ENCODE measurements at places on chromosomes 11 and 22. TPM values are rescaled to one million over a fixed set of nuclear protein-coding genes. Genes with fewer than 3 reads are reported as not detected.

DNA sequence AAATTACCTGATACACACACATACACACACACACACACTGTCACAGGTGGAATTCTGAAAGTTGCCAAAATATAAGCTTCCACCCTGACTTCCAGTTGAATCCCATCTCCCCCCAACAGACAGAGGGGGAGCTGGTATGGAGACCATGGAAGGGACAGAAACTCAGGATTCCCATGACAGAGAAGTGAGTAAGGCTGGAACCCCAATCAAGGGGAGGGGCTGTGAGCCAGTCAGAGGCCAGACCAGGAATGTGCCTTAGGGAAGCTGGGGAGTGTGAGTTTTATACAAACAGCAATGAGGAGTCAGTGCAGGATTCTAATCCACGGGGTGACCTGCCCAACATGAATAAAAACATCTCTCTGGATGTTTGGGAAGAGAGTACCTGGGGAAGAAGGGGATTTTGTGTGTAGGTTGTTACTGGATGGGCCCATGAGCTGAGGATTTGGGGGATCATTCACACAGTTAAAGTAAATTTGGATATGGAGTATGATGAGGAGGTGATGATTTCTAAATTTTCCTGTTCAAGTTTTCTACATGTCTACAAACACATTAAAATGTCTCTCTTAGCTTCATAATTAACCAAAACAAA lies 38.7 kb upstream of the TOP3B start:
- H3K27ac ChIP-seq, result no peak overlapping the region
- peaks cover 10% of the 10 kb centered on the region for H3K27me3 ChIP-seq
- no peaks in the 10 kb centered on the region for H3K36me3 ChIP-seq
- H3K4me3 ChIP-seq, result no peak overlapping the region

GRCh38 chr11:24762076-24762475 lies 265.2 kb downstream of the LUZP2 start:
- no peaks in the 10 kb centered on the region for H3K27me3 ChIP-seq
- no peaks in the 10 kb centered on the region for H3K36me3 ChIP-seq
- no peaks in the 10 kb centered on the region for H3K4me1 ChIP-seq
- no peak overlapping the region for H3K27ac ChIP-seq
- no peak overlapping the region for H3K4me3 ChIP-seq
- DNase-seq, result no peak

DNA sequence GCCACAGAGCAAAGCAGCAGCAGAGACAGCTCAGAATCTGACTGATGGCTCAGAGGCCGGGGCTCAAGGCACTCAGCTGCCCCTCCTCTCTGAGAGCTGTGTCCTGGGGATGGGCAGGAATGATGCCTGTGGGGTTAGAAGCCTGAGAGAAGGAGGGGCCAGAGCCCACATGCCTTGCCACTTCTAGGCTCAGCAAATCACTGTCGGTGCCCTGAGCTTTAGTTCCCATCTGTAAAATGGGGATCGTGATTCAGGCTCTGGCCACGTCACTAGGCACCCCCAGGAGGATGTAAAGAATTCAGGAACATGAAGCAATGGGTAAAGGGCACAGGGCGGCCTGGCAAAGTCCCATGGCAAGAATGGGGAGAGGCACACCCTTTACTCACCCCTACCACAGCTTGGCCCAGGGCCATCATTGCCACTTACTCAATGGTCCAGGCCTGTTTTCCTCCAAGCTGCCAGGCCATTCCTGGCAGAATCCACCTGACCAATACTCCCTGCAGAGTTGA lies 3.4 kb upstream of the CDC42EP2 start:
- H3K27me3 ChIP-seq, result no peaks in the 10 kb centered on the region
- no peak for DNase-seq
- H3K27ac ChIP-seq, result no peak overlapping the region
- peaks cover 6% of the 10 kb centered on the region for H3K4me1 ChIP-seq

DNA sequence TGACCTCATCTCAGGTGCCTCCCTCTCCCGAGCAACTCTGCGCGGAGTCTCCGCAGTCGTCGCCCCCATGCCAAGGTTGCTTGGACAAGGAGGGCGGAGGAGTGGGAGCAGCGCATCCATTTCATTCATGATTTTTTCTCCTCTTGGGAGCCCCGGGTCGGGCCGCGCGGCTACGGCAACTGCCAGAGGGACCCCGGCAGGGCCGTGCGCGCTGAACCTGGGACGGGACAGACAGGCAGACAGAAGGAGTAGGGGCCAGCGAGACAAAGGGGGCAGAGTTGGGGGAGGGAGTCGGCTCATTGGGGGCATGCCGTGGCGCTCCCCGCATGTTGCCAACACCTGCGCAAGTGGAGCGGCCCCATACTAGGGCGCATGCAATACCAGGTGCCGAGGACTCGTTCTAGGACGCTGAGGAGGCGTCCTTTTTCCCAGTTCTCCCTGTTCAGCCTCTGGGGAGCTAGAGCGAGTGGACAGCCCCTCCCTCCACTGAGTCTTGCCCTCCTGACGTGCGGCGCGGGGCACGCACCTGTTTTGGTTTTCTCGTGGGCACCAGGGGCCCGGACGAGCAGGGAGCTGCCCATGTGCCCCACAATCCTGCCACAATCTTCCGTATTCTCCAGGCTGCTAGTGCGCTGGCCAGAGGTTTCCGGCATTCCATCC lies 501 bp upstream of the PTPN5 start:
- no peak for DNase-seq
- H3K4me1 ChIP-seq, result no peaks in the 10 kb centered on the region
- H3K36me3 ChIP-seq, result no peaks in the 10 kb centered on the region
- H3K4me3 ChIP-seq, result no peak overlapping the region
- H3K27me3 ChIP-seq, result peaks cover 38% of the 10 kb centered on the region

DNA sequence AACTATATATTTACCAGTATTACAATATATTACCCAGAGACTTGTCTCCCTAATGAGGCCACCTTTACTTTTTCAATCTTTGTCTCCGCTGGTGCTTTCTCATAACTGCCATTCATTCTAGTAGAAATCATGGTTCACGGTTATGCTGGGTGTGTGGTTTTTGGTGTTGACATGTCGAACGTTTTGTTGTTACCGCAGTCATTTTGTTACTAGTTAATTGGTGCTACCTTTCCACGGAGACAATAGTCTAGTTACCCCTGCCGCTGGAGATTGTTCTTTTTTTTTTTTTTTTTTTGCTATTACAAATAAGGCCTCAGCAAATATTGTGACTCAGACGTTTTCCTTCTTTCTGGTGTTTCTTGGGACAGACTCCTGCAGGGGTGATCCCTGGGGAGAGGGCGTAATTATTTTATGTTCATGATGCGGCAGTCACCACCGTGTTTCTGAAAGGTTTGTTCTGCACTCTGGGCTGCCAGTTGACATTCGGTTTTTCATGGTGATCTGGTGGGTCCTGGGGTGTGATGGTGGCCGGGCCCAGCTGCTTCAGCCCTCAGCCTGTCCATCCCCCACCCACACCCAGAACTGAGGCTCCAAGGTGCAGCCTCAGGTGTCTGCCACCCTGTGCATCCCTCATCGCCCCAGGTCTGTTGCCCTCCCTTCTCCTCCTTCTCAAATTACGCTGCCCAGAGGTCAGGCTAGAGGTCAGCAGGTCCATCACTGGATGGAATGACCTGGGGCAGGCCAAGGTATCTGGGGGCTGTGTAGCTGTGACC lies 28.6 kb downstream of the LRP5 start:
- DNase-seq, result no peak
- no peak overlapping the region for H3K27ac ChIP-seq
- no peaks in the 10 kb centered on the region for H3K36me3 ChIP-seq
- peaks cover 15% of the 10 kb centered on the region for H3K27me3 ChIP-seq
- H3K4me3 ChIP-seq, result peak overlapping the region; percentile 51
- H3K4me1 ChIP-seq, result peaks cover 38% of the 10 kb centered on the region

DNA sequence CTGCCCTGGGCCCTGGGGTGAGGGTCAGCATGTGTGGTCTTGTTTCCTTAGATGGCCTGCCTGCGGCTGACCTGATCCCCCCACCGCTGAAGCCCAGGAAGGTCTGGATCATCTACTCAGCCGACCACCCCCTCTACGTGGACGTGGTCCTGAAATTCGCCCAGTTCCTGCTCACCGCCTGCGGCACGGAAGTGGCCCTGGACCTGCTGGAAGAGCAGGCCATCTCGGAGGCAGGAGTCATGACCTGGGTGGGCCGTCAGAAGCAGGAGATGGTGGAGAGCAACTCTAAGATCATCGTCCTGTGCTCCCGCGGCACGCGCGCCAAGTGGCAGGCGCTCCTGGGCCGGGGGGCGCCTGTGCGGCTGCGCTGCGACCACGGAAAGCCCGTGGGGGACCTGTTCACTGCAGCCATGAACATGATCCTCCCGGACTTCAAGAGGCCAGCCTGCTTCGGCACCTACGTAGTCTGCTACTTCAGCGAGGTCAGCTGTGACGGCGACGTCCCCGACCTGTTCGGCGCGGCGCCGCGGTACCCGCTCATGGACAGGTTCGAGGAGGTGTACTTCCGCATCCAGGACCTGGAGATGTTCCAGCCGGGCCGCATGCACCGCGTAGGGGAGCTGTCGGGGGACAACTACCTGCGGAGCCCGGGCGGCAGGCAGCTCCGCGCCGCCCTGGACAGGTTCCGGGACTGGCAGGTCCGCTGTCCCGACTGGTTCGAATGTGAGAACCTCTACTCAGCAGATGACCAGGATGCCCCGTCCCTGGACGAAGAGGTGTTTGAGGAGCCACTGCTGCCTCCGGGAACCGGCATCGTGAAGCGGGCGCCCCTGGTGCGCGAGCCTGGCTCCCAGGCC lies 12.7 kb downstream of the TMEM121B start:
- peaks cover 11% of the 10 kb centered on the region for H3K4me1 ChIP-seq
- peak; percentile 57 for DNase-seq

- peaks cover 4% of the 10 kb centered on the region for H3K27me3 ChIP-seq
- no peak for DNase-seq
- no peak overlapping the region for H3K27ac ChIP-seq
These were observed 103.5 kb downstream of the MICAL2 start for GRCh38 chr11:12213883-12214282.

GRCh38 chr11:73126804-73127480 lies 15.2 kb downstream of the FCHSD2 start:
- DNase-seq, result no peak
- H3K36me3 ChIP-seq, result peaks cover 12% of the 10 kb centered on the region
- H3K4me3 ChIP-seq, result no peak overlapping the region
- H3K27ac ChIP-seq, result peak overlapping the region; percentile 41
- no peaks in the 10 kb centered on the region for H3K27me3 ChIP-seq

DNA sequence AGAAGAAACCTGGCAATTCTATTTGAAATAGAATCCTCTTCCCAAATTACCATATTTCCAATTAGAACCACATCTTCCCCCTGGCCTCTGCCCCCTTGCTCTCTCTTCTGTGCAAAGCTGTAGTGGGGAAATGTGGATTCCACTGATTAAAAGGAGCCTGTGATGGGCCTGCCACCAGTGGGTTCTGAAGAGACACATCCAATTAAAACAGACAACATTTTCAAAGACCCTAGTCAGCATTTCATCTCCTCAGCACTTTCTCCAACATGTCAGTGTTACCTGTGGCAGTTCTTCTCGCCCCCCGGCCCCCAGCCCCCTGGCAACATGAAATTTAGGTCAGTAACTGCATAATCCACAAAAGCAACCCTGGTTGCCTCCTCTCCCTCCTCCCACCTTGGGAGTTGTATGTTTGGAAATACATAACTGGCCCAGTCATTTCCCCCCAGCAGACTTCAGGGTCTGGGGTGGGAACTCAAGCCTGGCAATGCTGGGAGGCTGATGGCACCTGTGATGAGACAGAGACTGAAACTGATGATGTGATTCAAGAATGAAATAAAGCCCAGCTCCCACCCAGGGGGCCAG lies 99.9 kb upstream of the AMOTL1 start:
- no peak overlapping the region for H3K27ac ChIP-seq
- H3K36me3 ChIP-seq, result no peaks in the 10 kb centered on the region
- H3K27me3 ChIP-seq, result peaks cover 7% of the 10 kb centered on the region
- no peak overlapping the region for H3K4me3 ChIP-seq
- no peaks in the 10 kb centered on the region for H3K4me1 ChIP-seq
- DNase-seq, result no peak

DNA sequence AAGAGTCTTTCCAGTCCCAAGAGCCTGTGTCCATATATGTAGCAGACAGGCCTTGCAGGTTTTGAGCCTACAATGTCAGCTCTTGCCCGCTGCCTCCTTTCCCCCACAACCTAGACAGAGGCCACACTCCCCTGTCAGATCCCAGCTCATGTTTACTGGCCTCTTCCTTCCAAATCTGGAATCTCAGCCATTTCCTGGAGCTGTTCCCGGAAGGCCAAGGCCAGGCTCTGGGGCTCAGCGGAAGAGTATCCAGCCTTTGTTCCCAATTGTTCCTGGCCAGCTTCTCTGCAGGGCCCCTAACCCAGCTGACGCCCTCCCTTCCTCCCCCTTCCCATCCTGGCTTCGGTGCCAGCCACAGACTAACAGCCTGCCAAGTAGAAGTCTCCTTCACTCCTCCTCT lies 1.0 kb upstream of the ROBO4 start:
- no peaks in the 10 kb centered on the region for H3K4me1 ChIP-seq
- no peak overlapping the region for H3K27ac ChIP-seq
- peaks cover 36% of the 10 kb centered on the region for H3K27me3 ChIP-seq

DNA sequence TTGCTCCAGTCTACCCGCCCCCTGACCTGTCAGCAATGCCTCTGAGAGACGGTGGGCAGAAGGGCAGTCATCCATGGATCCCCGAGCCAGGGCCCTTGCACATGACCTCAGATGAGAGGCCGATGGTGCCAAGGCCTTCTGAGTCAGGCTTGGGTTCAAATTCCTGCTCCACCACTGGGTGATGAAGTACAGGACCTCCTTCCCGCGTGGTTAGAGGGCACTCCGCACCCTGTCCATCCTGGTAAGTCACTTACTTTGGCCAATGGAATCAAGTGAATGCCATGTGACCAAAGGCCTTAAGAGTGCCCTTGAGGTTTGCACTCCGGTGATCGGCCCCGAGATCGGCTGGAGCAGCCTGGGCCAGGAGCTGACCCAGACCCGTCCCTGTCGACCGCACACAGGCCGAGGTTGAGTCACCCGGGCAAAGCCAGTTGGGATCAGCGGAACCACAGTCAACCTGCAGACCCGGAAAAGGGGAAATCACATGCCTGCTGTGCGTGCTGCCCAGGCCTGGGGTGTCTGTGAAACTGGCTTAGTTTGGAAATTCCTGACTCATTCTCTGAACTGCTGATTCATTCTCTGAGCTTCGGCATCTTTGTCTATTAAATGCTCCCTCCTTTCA lies 48.9 kb downstream of the RTL6 start:
- no peak for DNase-seq
- no peaks in the 10 kb centered on the region for H3K27me3 ChIP-seq
- peaks cover 6% of the 10 kb centered on the region for H3K36me3 ChIP-seq
- H3K27ac ChIP-seq, result no peak overlapping the region
- no peak overlapping the region for H3K4me3 ChIP-seq
- no peaks in the 10 kb centered on the region for H3K4me1 ChIP-seq

Gene PAMR1
- total RNA-seq, result not detected

Gene DDX17
- 422 TPM for total RNA-seq

Gene FAT3
- total RNA-seq, result not detected

Gene SLC29A2
- 13.6 TPM for total RNA-seq

Gene OR51E2
- total RNA-seq, result not detected

Gene TRIM34
- 4.3 TPM for total RNA-seq

Gene CYTH4
- total RNA-seq, result 36.0 TPM

Gene SPECC1L
- 70.0 TPM for total RNA-seq

Gene OOSP1
- not detected for total RNA-seq

Gene CCDC15
- total RNA-seq, result 2.7 TPM

Gene BDNF
- not detected for total RNA-seq

Gene PHF5A
- total RNA-seq, result 83.8 TPM

Gene COMT
- 141 TPM for total RNA-seq

Gene CST6
- total RNA-seq, result 0.52 TPM
